ENCODE measurements at places on chromosomes 3 and 15.

DNA sequence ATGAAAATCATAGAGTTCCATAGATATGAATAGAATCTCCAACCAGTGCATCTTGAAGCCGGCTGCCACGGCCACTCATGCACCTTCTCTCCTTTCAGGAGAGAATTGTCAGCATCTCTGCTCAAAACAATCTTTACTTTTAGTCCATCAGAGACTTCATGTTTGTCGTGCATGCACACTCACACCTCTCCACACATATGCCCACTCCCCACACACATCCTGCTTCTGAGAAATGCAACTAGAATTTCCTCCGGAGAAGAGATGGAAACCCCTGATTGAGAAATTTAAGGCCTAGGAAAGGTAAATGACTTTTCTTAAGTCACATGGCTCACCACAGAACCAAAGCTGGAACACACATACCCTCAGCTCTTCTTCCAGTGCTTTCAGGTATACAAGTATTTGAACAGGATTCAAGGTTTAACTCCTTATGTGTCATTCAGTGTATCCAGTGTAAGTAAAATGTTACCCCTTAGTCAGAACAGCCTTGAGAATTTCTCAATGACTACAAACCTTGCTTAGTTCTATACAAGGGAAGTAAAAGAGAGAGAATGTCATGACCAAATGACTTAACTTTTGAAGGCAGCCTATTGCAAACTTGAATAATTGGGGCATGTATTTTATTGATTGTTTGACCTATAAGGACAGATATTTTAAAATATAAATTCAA lies 69.1 kb upstream of the TSEN2 start:
- DNase-seq = no peak

DNA sequence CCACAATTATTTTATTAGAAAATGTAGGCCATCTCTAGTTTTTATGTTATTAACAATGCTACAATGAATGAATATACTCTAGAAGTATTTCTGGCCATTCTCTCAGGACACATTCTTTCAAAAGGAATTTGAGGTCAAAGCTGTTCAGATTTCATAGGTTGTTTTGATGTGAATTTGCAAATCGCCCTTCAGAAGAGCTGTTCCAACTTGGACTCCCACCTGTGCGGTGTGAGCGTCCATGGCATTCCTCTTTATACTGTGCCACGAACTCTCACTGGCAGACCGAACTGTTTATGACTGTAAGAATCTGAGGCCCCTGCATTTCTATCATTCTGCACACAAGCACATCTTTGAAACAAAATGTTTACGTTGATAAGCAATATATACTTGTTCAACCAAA lies 18.6 kb upstream of the SLC24A5 start:
- DNase-seq = no peak

DNA sequence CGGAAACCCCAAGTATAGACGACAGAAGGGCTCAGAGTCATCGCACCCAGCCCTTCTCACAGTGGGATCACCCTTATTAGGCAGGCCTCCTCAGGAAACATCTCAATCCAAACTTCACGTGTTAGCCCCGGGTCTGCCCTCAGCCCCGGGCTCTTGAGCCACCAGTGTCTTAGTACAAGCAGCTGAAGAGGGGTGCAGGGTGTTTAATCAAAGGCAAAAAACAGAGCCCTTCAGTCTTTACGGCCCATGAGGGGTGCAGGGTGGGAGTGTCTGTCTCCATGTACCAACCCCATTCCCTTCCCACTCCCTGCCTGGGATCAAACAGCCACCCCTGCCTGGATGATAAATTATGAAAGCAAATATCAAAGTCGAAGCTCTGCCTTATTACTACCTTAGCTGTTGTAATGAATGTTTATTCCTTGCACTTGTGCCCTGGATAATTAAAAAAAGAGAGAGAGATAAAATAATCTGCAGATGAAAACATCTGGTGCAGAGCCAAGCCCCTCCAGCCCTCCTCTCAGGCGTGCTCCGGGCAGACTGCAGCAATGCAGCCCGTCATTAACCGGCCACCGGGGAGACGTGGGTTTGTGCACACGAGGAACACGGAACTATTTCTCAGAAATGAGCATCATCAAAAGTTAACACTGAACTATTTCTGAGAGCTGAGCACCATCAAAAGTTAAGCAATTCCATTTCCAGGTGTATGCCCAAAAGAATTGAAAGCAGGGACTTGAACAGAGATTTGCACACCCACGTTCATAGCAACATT lies 64.5 kb downstream of the ADAMTS17 start:
- DNase-seq = no peak

- DNase-seq = no peak
Measured at GRCh38 chr3:37050282-37050681, 57.0 kb downstream of the MLH1 start.

DNA sequence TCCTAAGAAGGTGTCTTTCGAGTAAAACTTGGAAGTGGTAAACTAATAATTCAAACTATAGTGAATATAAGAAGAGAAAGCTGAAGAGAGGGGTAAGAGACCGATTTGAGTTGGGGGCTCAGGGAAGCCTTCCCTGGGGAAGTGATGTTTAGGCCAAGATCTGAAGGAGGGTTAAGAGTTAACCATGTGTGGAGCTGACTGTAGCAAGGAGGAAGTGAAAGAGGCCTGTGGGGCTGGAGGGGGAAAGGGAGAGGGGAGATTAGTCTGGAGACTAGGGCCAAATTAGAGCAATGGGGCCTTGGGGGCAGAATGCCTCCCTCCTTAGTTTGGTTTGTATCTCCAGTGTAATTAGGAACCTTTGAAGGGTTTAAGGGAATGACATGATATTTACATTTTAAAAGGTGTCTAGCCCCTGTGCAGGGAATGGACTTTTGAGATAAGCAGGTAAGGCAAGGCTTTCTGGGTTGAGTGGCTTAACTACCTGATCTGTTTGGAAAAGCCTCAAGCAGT lies 2.2 kb downstream of the ZNF592 start:
- no peak for DNase-seq

DNA sequence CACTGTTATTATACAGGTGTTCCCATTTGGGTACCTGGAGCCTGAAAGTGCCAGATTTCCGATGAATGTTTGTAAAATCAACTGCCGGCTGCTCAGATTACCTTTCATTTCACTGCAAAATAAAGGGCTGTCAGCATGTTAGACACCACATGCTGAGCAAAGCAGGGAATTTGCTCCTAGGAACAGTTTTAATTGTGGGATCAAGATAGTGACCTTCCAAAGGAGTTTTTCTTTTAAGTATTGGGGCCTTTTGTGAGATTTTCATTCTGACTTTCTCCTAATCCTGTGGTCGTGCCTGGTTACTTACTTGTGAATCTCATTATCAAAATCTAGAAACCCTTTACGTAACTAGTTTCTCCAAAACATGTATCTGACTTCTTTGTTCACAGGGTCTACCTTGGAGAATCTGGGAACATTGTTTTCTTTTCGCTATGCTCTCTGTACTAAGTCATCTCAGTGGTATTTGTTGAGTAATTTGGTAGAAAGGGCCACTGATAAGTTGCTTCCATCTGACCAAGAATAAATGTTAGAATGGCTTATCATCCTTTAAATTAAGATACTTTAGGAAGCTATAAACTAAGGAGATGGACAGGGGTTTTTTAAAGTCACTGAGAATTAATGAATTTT lies 40.8 kb upstream of the LRTM1 start:
- DNase-seq = no peak

DNA sequence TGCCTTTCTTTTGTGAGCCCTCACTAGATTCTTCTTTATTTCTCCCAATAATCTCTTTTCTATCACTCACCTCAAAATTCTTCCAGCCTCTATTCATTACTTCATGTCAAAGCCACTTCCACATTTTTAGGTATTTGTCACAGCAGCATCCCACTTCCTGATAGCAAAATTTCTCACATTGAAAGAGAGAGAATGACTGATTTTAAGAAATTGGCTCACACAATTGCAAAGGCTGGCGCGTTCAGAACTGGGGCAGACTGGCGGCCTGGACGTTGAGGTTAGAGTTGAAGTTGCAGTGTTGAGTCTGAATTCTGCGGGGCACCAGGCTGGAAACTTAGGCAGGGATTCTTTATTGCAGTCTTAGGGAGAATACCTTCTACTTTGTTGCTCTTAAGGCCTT lies 117.9 kb downstream of the LRRC28 start:
- DNase-seq = no peak

- DNase-seq = no peak
Measured at GRCh38 chr3:128082546-128082945, 30.3 kb downstream of the SEC61A1 start.

DNA sequence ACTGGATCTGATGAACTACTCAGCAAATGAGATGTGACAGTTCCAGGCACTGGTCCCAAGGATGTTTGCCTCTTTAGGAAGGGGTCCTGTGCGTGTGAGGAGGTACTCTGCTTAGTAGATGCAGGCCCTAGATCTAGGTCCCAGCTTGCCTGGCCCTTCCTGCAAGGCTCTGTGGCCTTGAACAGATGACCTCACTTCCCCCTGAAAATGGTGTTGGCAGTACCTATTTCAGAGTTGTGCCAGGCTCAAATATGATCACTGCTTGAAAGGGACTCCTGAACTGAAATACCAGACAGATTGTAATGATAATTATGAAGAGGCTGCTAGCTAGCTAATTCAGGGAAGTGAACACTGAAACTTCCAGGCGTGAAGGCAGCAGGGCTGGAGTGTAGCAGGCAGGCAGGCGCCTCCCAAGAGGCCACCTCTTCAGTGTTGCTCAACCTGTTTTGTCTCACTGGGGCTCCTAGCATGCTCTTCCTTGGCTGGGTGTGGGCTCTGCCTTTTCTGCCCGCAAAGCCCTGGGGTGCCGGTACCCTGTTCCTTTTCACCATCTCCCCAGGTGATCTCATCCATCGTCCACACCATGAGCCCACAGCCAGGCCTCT lies 24.1 kb upstream of the CPNE9 start:
- no peak for DNase-seq

GRCh38 chr3:154538566-154539360 lies 108.8 kb upstream of the GPR149 start:
- DNase-seq = no peak

- no peak for DNase-seq
Measured at GRCh38 chr15:79433276-79433990, 1.3 kb downstream of the MINAR1 start.

- DNase-seq = no peak
Measured at GRCh38 chr3:16708285-16708684, 103.1 kb upstream of the DAZL start.

DNA sequence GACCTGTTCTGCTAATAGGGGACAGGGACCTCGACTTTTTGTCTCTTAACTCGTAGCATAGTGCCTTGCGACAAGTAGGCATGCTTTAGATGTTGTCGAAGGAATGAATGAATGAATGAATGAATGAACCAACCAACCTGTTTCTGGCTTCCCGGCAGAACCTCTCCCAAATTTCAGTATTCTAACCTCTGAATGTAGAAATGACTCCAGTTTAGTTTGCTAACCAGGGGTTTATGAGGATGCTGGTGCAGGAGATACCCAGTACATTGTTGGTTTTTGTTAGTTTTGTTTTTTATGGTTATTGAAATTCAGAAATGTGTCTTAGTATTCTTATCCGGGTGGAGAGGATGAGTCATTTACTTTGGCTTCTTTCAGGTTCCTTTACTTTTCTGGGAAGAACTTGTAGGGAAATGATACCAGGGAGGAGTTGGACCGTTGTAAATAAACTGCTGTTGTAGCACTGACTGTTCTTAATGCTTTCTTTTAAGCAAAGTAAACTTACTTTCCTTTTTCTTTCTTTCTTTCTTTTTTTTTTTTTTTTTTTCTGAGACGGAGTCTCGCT lies 29.6 kb upstream of the EHHADH start:
- DNase-seq = no peak

- no peak for DNase-seq
Measured at GRCh38 chr3:127637546-127637945, 8.6 kb downstream of the PODXL2 start.

GRCh38 chr15:65877749-65878148 lies 8.5 kb downstream of the RAB11A start:
- DNase-seq = no peak

GRCh38 chr15:31799319-31799714 lies 231.0 kb upstream of the CHRNA7 start:
- DNase-seq = no peak

- no peak for DNase-seq
Measured at GRCh38 chr15:100464888-100465287, 63.9 kb downstream of the CERS3 start.

DNA sequence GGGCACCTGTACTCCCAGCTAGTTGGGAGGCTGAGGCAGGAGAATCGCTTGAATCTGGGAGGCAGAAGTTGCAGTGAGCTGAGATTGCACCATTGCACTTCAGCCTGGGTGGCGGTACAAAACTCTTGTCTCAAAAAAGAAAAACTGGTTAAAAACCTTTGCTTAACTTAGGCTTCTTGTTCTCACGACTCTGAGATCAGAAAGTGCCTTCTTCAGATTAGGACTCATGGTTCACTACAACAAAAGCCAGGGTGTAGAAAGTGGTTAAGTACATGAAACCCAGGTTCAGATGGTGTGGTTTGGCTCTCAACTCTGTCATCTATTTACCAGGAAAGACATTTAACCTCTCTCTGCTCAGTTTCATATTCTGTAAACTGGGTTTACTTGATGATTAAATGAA lies 168.4 kb downstream of the TUSC7 start:
- no peak for DNase-seq

DNA sequence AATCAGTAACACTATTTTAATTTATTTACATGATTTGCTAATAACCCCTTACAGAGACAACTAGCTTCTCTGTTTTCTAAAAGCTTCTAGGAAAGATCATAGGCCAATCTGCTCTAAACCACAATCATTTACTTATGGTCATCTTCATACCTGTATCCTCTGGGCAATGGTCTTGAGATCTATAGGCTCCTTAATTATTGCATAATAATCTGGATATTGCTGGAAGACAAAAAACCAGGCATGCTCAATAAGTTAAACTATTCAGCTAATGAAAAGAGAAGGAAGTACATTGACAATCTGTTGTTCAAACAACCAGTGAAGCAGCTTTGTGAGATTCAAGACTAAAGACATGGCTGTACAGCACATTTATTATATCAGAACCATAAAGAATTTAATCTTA lies 34.1 kb downstream of the PBRM1 start:
- DNase-seq = no peak

DNA sequence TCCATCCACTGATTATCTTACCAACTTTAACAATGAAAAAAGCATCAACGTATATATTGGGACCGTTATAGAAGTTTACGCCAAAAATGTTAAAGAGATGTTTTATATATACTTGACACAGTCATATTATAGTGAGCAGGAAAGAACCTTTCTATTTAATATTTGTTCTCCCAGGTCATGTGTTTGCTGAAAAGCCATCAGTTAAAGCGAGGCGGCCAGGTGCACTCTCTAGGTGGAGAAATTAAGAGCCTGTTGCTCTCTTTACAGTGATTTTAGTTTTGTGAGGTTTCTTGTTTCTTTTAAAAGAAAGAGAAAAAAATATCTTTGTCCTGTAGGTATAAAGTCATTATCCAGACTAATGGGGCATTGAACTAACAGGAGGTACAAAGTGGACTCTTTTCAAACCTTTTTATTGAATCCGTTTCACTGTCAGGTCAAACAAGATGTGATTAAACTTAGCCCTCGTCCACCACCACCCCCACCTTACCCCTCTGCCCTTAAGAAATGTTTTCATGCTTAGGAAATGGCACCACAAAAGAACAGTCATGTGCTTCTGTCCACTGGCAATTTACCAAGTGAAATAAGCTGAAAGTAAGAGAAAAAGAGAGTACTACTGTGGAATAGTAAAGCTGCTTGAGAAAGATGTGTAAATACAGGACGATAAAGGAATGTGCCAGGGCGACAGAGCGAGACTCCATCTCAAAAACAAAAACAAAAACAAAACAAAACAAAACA lies 279.9 kb downstream of the PTPRG start:
- DNase-seq = no peak

All from amygdala (tissue), 56 donors.